Sciatic nerve (tissue), 2 donors: ENCODE measurements at places on chromosomes 13 and 19.

DNA sequence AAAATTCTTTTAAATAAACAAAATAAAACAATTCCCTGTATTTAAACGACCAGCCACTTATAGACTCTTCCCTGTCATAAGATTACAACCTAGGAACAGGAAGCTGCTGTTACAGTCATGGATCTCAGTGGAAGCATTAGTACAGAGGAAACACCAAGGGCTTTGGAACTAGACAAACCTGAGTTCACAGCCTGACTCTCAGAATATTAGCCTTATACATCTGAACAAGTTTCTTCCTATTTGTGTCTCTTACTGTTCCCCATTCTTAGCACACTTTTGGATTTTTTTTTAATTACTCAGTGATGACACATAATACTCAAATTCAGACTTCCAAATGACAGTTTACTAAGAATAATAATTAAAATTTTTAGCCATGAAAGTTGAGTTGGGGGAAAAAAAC lies 46.1 kb downstream of the ZDHHC20 start:
- no peak for DNase-seq

- DNase-seq, result no peak
These were observed 74.0 kb upstream of the KCTD15 start for GRCh38 chr19:33722456-33723239.

GRCh38 chr13:46896341-46897137 lies at the start of gene HTR2A:
HTR2A (minus strand) TSS chr13:46897053; CDS start chr13:46895906, 1,147 bp downstream.
- peak; percentile 64 for DNase-seq

- DNase-seq, result no peak
These were observed 7.4 kb upstream of the SIGLEC11 start for GRCh38 chr19:49968279-49968922.

GRCh38 chr13:69755101-69755500 lies 352.5 kb upstream of the ATXN8OS start:
- no peak for DNase-seq

- DNase-seq, result no peak
These were observed 16.9 kb downstream of the CBY2 start for GRCh38 chr13:45718992-45719391.

DNA sequence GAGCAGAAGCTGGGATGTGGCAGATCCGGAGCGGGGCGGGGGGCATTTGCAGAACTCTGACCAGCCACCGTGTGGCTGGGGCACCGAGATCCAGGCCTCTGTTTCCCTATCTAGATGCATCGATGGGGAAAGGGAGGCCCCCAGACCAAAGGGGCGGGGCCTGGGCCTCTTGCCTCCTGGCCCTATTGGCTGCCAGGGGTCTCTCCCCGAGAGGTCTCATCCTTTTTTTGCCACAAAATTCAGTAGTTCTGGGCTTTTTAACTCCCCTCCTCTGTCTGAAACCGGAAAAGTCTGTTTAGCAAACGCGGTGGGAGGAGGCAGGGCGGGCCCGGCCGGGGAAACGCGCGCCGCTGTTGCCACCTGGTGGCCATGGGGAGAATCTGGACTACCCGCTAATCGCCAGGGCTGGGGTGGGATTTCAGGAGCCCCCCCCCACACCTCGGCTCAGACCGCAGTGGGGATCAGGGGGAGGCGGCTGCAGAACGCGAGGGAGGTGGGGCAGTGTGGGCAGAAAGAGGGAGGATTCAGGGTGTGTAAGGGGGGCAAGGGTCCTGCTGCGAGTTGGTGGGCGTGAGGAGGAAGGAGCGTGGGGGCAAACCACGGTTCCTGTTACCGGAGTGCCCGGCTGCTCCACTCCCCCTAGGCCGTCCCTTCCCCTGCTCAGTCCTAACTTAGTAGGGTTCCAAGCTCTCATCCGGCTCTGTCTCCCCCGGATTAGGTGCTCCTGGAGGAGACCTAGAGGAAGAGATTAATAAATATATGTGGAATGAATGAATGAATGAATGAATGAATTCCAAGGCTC lies 28.3 kb downstream of the IL12RB1 start:
- peak; percentile 91 for DNase-seq

GRCh38 chr19:20067943-20068342 lies 9.9 kb upstream of the ZNF90 start:
- DNase-seq, result no peak

GRCh38 chr13:46614582-46614981 lies 61.6 kb downstream of the LRCH1 start:
- DNase-seq, result no peak

DNA sequence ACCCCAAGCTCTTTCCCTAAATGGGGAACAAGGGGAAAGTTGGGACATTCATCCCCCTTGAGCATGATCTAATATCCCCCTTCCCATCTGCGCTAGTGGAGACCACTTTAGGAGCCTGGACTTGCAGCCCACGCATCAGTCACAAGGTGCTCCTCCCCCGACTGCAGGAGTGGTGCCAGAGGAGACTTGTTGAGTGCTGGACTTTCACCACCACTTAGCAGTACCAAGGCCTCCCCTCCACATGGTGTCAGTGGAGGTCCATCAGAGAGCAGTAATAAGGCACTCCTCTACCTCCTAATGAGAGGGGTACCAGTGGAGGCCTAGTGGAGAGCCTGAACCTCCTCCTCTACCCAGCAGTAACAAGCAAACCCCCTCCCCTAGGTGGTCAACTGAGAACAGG lies 22.5 kb downstream of the CAB39L start:
- DNase-seq, result no peak

- DNase-seq, result peak; percentile 80
These were observed 29.8 kb downstream of the CERS1 start for GRCh38 chr19:18865973-18866799.
